Hematopoietic multipotent progenitor cell treated with erythropoietin and hydrocortisone succinate and interleukin-3 and kit ligand, for 8 days (in vitro differentiated cells): ENCODE measurements at places on chromosomes 1 and 21.

GRCh38 chr1:157472056-157472701 lies 80.1 kb downstream of the FCRL5 start:
- no peak for DNase-seq

- DNase-seq, result no peak
These were observed 201.3 kb downstream of the MRPL39 start for GRCh38 chr21:25405984-25406383.

DNA sequence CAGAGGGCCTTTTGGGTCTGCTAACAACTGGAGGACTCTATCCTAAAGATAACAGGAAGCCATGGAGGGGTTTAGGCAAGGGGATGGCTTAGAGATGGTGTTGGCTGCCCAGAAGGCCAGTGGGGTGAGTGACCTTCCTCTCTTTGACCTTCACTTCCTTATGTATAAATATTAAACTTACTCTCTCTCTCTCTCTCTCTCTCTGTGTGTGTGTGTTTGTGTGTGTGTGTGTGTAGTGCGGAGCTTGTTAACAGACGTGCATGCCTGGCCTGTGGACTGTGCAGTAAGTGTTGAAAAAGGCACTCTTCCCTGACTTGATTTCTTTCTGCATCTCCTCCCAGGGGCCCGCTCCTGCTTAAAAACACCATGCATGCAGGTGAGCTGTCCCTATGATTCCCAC lies 10.0 kb downstream of the MROH7 start:
- DNase-seq, result no peak

DNA sequence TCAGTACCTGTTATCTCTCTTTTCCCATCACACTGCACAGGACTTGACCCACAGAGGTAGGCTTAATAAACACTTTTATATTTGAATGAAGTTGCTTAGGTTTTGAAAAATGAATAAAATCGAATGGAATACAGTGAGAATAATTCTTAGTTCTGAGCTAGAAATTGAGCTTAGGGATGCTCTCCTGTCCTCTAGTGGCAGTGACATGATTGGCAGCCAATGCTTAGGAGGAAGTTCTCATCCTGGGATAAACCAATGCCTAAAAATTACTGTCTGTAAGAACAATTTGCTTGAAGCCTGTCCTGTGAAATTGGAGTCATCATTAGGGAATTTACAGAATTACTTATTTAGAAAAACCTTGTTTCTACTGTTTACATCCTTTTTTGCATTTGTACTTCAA lies 21.3 kb upstream of the CYP4X1 start:
- DNase-seq, result no peak

DNA sequence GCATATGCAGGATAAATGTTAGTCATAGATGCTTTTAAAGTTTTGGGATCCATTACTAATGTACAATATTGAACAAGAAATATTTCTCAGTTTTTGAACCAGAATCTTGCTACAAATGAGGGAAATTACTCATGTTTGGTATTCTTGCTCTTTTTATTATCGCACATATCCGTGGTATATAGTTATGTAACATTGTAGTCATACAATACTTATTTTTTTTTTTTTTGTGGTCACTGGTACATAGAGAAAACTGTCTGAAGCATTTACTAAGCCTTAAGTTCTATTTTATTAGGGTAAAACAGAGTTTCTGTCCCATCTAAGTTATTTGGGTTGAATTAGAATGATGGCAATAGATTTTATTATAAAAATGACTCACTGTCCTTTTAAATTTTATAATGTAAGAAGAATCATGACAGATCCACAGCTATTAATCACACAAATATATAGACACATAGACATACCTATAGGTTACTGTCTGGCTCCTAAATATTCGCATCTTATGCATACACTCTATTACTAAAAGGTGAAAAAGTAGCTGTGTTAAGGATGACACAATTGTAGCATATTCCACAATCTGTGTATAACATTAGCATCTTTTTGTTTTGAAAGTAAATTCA lies 18.0 kb upstream of the PRKAA2 start:
- no peak for DNase-seq

DNA sequence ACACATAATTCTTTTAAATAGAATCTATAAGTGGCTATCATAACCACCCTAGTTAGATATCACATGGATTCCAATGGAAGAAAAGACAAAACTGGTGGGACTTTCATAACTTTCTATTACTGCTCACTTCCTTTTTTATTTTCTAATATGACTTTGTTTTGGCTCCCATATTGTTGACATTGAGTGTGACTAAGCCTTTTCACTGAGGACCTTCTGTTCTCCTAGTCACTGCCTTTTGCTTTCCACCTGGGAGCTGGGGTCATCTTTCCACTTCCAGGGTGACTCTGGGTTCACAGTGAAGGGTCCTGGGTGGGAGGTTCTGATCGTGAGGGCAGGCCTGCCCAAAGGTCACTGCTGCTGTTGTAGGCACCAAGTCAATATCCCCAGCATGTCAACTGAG lies 275.8 kb downstream of the TGFB2 start:
- no peak for DNase-seq

DNA sequence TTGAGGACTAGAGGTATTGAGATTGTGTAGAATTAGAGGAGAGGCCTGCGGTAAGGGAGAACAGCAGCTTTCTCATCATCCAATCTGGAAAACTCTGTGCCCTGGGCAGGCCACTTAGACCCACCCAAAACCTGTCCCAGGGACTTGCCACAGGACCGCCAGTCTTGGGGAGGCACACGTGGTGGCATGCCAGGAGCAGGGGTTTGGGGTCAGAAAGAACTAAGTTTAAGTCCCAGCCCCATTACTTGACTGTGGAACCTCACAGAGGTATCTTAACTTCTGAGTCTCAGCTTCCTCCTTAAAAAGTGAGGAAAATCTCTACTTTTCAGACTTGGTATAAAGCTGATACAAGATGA lies 356.6 kb downstream of the HHAT start:
- no peak for DNase-seq

- no peak for DNase-seq
These were observed 167.1 kb upstream of the OLFM3 start for GRCh38 chr1:102163799-102164198.

GRCh38 chr1:108000620-108001111 lies 35.7 kb upstream of the VAV3 start:
- DNase-seq, result no peak

DNA sequence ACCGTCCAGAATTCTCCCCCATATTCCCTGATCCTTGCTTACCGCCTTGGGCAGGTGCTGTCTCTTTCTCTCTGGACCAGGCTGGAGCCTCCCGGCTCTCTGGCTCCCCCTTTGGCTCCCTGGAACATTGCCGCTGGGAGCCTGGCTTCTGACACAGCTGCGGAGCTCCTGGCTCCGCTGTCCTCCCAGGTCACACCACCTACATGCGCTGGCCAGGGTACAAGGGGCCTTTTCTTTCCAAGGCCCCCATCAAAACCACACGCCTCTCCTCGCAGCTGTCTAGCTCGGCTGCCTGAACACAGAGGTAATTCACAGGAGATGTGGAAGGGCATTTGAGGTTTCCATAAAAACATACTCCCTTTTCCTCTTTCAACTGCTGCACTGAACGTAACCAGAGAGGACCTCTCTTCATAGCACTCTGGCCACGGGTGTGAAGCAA lies 7.5 kb upstream of the ZNF648 start:
- DNase-seq, result peak; percentile 49

GRCh38 chr1:62774971-62775595 lies 8.8 kb upstream of the ATG4C start:
- peak; percentile 39 for DNase-seq

DNA sequence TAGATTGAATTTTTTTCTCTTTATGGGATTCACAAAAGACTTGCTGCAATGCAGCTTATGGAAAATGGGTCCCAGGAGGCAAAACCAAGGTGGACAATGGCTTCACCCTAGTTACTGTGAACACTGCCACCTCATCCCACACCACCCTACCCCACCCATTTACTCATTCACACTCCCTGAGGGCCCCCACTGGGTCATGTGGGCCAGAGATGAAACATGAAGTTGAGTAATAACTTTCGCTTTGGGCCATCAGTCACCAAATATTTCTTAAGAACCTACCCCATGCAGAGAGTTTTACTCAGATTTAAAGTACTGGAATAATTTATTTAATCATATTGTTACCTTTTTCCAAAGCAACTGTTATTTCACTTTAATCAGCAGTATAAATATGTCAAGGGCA lies 191.8 kb downstream of the TPR start:
- DNase-seq, result no peak

DNA sequence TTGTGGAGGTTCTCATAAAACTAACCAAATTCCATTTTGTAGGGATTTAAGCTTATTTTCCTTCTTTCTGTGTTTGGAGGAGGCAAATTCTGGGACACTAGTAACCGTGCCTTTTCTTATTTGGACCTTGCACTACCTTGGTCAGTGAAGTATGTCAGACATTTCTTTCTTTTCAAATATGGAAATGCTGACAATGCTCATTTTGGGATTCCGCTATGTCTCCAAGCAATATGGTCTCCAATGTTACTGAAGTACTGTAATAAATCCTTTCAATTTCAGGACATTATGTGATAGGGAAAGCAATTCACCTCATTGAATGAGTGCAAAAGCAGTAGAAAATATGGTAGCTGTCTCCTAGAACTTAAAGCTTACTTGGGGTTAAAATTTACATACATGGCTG lies 372.3 kb downstream of the HLX start:
- DNase-seq, result no peak

DNA sequence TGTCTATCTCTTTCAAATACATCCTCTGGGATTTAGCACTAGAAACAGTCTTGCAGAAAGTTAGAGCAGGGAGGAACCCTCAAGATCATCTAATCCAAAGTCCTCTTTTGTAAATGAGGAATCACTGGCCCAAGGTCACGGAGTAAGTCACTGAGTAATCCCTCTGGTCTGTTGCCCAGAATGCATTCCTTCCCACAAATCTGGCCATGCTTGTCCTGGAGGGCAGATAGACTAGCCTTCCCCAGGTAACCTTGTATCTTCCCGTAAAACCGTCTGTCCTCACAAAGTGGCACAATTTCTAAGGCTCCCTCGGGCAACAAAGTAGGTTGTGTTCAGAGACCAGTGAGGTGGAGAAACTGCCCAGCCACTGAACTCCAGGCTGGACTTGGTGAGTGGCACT lies 46.2 kb downstream of the DDR2 start:
- DNase-seq, result no peak

DNA sequence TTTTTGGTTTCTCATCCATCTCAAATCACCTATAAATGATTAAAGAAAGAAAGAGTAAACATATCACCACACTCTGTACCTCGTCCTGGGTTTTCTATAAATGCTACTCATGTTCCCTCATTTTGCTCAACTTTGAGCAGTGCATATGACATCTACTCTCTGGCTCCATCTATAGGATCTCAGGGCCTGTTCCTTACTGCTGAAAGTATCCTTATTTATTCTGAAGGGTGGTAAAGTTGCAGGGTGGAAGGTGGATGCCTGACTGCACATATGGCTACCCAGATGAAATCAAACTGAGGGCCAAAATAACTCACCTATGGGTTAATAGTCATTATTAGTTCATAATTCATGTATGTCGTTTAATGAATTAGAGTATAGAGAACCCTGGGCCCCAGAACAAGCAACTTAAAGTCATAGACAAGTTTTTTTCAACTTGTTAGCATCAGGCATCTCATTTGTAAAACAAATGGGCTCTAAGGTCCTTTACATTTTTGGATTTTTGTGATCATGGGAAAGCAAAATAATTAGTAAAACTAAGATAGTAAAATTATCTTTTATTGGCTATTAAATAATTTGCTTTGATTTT lies 46.5 kb downstream of the NCF2 start:
- DNase-seq, result peak; percentile 71
